ENCODE measurements at places on chromosomes 13 and 19.

DNA sequence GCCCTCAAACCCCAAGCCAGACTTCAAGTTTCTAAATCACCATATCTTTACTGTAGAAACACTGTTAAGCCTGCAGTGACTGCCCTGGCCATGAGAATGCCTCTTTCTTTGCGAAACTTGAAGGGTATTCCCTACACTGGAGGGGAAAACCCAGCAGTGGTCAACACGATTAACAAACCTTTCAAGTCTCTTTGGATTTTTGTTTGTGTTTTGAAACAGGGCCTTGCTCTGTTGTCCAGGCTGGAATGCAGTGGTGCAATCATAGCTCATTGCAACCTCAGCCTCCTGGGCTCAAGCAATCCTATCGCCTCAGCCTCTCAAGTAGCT lies 17.4 kb upstream of the POMP start:
- no peak for DNase-seq

GRCh38 chr13:77337159-77337558 lies 10.3 kb upstream of the MYCBP2 start:
- no peak for DNase-seq

GRCh38 chr19:17541184-17541759 lies 14.2 kb upstream of the COLGALT1 start:
- DNase-seq: no peak

GRCh38 chr19:33302175-33302973 lies at the start of gene CEBPA:
TSS of gene CEBPA (minus strand) at chr19:33302534. CDS start at chr19:33302414, 120 bp downstream.
- peak; percentile 55 for DNase-seq

DNA sequence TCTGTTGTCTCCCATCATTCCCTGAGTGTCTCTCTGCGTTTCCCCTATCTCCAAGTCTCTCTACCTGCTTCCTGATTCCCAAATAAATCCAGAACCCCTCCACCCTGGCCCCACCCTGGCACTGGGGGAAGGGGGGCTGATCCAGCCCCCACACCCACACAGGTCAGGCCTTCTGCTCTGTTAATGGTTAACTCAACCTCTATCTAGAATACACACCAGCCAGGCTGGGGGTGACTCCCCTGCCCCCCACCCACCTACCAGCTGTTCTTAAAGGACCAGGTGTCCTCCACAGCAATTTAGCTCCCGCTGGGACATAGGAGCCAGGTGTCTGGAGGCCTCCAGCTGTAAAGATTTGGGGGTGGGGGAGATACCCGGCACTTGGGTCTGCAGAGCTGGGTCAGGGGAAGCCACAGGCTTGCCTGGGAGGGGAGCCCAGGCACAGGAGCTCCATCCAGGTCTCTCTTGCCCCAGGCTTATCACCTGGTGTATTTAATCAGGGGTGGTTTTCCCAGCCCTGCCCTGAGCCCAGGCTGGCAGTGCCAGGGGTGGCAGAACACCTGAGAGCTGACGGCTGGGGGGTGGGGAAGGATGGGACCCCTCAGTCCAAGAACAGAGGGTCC lies 3.9 kb downstream of the IRF2BP1 start:
- DNase-seq: no peak

DNA sequence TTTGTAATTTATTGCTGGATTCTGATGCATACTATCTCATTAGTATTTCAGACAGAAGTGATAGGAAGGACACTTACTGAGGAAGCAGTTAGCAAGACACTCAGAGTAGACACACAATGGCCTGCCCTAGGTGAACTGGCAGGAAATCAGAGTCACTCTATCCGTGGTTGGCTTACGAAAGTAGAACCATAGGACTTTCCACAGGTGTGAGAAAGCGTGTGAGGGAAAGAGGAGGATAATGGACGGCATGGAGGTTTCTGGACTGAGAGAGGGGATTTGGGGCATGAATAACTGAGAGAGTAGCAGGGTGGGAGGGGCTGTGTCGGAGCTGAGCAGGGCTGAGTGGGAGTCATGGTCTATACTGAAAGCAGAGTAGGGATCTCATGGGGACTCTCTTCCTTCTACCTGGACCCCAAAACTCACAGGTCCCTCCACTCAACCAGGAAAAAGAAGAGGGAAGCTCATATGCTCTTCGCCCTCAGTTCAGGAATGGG lies 18.7 kb upstream of the EID2 start:
- no peak for DNase-seq

DNA sequence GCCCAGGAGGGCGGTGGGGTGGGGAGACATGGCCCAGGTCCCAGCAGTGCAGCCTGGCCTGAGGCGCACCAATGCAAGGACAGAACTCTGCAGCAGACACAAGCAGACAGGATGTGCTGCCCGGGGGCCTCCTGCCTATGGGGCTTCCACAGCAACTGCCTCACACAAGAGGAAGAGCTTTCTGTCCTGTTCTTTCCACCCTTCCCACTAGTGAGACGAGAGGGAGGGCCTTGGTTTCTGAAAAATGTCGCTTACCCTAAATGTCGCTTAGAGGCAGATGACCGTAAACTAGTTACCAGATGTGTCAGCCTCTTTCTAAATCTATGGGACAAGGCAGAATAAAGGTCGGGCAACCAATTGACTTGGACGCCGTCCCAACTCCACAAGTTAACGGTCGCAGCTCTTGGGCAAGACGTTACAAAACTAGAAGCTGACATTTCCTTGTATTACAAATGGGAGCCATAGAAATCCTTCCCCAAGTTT lies at the start of gene LAIR1:
Gene LAIR1, minus strand, starts transcription at position 157 of the 483 bp plus-strand sequence. Its CDS starts 127 bp downstream, at position 30.
- peak; percentile 35 for DNase-seq

- DNase-seq: no peak
These were observed 1899.5 kb downstream of the OLFM4 start for GRCh38 chr13:54928071-54928470.

DNA sequence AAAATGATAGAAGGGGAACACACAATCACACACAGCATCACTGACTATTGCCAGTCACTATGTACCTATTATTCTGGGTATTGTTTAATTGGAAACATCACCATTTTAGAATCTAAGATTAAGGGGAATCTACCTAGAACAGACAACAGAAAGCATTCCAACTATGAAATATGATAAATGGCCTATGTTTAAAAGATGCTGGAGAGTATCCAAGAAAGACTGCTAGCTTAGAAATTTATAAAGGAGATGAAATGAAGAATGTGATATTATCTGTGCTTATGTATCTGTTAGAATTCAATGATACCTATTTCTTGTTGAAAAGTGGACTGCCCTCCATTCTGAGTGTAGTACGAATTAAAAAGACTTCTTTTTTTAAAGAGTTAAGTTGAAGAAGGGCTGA lies 50.5 kb downstream of the KCNRG start:
- no peak for DNase-seq

DNA sequence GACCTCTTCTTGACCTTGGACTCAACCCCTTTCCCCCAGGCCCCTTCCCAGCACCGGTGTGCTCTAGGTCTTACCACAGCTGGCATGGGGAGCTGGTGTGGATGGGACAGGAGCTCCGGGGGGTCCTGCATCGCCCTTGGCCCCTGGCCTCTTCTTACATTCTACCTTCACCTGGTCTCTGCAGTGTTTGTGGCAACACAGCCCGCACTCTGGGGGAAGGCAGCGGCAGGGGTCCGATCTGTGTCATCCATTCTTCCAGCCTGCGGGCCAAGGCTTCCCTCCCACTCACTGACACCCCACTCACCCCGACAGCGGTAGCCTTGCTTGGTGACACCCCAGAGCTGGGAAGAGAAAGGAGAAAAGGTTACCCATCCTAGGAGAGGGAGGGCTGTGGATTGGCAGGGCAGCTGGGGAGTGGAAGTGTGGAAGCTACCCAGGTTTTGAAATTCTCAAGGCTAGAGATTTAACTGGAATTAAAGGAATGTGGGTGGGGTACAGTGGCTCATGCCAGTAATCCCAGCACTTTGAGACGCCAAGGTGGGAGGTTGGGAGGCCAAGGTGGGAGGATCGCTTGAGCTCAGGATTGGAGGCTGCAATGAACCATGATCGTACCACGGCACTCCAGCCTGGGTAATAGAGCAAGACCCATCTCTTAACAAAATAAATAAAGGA lies 8.3 kb downstream of the FAM98C start:
- DNase-seq: no peak

- DNase-seq: peak; percentile 5
These were observed 22.9 kb upstream of the ZNF724 start for GRCh38 chr19:23273022-23273589.

- DNase-seq: no peak
These were observed 24.0 kb downstream of the SKA3 start for GRCh38 chr13:21152251-21152899.

DNA sequence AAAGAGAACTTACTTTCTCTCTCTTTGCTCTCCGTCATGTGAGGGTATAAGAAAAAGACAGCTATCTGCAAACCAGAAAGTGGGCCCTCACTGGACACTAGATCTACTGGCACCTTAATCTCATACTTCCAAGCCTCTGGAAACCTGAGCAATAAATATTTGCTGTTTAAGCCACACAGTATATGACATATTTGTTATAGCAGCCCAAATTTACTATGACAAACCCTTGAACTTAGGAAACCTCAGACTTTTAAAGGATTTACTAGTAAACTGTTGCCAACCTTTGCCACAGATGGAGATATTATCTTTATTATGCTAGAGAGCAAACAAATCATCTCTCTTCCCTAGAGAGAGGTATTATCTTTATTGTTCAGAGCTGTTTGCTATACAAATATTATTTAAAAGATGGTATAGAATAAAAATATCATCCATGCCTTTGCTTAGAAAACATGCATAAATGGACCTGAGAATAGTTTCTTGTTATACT lies 1446.1 kb downstream of the SLITRK1 start:
- no peak for DNase-seq

DNA sequence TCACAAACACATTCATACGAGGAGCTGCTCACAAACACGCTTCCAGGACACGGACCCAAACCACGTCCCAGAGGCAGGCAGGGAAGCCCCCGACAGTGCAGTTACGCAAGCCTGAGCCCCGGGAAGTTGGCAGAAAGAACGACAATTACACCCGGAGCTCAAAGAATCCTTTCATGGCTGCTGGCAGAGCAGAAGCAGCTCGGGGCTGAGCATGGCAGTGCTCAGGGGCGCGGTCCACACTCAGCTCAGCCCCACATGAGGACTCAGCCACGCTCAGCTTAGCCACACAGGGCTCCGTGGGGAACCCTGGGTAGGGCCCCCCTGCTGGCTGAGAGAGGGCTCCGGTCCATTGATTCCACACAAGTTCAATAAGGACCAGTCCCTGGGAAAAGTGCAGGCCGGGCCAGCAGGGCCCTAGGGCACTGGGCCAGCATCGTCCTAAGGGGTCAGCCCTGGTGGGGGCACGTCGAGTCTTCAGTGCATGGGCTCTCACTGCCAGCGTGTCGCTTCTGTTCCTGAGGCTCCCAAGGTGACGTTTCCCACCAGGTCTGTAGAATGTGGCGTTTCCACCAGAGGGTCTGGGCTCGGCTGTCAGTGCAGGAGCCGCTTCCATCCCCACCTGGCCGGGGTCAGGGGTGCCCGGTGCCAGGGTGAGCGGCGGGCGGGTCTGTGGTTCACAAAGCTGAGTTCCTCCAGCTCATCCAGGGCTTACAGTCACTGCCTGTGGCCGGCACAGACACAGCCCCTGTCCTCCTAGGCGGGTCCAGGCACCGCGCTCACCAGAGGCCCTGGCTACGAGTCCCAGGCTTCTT lies 23.1 kb downstream of the GAS6 start:
- no peak for DNase-seq

DNA sequence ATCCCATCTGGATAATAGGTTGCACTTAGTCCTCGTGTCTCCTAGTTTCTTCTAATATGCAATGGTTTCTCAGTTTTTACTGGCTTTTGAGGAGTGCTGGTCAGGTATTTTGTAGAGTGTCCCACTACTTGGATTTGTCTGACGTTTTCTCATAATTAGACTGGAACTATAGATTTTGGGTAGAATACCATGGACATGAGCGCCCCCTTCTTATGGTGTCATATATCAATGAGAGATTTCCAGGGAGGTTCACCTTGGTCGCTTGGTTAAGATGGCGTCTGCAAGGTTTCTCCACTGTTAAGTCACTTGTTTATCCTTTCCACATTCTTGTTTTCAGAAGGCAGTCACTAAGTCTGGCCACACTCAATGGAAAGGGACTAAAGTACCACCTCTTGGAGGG lies 6.7 kb downstream of the SOHLH2 start:
- no peak for DNase-seq

- no peak for DNase-seq
These were observed 96.9 kb upstream of the OXGR1 start for GRCh38 chr13:97091196-97091595.

DNA sequence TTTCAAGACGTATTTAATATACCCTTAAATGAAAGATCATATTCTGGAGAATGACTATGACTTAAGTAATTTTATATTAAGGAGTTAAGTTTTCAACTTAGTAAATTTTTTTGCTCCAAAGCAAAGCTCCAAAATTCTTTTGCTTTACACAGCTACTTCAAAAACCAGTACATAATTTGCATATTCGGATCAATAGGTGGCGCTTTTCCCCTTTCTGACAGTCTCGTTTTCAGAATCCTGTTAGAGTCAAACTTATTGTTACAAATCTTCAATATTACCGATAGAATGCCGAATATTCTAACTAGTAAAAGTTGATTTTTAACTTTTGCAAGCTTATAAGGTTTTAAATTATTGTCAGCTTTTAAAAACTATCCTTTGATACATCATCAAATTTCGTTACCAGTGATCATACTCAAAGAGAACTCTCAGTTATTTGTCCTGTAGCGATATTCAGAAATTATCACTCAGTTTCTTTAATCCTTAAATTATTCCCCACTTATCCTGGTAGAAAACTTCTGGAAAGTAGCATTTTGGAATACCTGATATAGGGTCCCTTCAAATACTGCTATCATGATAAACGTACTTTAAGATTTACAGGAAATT lies 852.7 kb upstream of the KLHL1 start:
- DNase-seq: no peak

GRCh38 chr13:48579165-48579918 lies 46.5 kb upstream of the RCBTB2 start:
- DNase-seq: no peak

DNA sequence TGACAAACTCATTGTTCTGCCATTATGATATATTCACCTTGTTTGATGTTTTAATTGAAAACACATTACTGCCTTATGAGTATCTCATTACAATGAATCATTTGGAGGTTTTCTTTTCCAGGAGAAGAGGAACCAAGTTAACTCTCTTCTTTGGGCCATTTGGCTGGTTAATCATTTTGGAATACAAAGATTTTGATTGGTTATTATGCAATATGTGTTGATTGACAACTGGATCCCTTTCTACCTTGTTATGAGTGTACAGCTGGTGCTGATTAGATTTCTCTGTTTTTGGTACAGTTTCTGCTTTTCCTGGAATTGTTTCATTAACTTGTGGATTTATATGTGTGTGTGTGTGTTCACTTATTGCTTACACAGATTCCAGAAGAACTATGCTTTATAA lies 49.2 kb upstream of the RGCC start:
- DNase-seq: no peak

All from T-helper 1 cell (primary cell).